ENCODE measurements at places on chromosomes 2 and 18.

- DNase-seq, result no peak
Measured at GRCh38 chr2:134504586-134505336, 214.0 kb downstream of the TMEM163 start.

DNA sequence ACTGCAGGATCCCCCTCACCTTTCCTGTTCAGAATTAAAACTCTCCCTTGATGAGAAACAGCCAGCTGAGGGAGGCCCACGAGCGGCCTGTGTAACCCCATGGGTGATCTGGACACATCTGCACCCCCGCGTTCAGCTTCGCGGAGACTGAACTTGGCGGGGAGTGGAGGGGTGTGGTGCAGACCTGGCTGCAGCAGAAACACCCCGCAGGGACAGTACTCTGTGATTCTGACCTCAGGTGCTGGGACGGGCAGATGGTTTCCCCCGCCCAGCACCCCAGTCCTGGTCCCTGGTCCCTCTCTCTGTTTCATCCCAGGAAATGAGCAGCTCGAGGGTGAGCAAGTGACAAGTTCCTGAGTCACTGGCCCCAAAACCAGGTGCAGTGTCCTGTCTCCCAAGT, 41.2 kb downstream of the GBX2 start:
- DNase-seq, result no peak

- DNase-seq, result no peak
Measured at GRCh38 chr2:113278742-113279139, at the start of gene PAX8. TSS of gene PAX8 (minus strand) at chr2:113278921. CDS start at chr2:113278394, 527 bp downstream.

DNA sequence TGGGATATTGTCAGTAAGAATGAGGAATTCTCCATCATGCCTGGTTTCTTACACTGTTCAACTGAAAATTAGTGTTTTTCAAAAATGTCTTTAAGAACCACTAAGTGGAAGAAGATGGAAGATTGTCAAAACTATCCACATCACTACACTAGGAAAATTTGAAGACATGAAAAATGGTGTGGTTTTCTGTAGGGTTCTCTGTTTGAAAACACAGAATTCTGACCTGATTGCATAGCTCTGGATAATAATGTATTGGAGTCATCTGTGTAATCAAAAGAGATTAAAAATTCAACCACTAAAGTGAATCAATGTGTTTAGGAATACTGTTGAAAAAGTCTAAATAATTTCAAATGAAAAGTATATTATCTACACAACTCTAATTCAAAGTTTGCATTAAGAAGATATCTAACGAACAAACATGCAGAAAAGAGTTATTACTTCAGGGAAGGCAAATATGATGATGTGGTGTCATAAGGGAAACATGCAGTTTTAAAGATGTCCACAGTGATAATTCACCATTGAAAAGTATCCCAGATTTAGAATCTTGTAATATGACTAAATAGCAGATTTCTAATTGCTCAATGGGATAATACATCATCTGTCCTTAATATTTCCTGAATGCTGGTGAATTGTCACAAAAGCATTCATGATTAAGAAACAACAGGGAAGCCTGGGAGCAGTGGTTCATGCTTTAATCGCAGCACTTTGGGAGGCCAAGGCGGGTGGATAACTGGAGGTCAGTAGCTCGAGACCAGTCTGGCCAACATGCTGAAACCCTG, 116.9 kb downstream of the ERBB4 start:
- DNase-seq, result no peak

DNA sequence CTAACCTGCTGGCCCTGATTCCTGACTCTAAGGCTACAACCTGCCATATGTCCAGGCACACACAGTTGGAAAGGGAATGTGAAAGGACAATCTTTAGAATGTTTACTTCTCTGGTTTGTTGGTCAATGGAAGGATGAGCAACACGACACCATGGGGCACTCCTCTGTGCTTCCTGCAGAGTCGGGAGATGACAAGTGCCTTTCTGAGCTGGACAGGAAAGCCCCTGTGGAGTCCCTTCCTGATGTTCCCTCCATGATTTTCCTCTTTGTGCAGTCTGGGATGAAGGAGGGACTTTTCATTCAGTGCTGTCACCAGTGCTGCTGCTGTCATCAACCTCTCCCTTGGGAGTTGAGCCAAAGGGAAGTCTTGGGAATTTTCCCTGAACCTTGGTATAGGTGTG, 22.6 kb upstream of the SERPINB7 start:
- no peak for DNase-seq

DNA sequence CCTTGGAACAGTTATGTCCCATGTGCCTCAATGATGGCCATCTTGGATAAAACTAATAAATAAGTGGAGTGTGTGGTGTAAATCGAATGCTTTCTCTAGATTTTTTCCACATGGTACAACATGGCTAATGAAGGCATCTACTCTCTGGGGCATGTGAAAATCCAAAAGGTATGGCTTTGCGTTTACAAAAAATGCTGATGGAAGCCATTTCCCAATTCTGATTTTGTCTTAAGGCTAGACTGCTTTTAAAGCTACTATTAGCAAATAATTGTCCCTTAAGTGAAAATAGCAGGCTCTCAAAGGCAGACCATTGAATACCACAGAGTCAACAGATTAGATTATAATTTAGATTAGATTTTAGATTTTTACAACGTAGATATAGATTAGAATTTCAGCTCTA, 183.7 kb downstream of the LRRTM1 start:
- no peak for DNase-seq

GRCh38 chr2:180705122-180705521, 275.3 kb upstream of the UBE2E3 start:
- no peak for DNase-seq

DNA sequence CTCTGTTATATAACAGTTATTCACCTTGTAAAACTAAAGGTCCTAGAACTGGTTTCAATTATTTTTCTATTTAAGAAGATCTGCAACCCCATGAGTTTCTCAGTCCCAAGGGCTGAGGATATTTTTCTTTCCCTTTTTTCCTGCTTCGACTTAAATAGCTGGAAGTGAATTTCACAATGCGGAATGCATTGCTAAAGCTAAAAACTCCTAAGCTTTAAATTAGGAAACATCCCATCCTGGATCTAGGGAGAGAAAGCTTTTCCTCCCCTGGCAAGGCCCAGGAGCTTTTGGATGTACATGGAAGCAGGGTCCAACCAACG, 1.4 kb downstream of the RFX8 start:
- DNase-seq, result no peak

DNA sequence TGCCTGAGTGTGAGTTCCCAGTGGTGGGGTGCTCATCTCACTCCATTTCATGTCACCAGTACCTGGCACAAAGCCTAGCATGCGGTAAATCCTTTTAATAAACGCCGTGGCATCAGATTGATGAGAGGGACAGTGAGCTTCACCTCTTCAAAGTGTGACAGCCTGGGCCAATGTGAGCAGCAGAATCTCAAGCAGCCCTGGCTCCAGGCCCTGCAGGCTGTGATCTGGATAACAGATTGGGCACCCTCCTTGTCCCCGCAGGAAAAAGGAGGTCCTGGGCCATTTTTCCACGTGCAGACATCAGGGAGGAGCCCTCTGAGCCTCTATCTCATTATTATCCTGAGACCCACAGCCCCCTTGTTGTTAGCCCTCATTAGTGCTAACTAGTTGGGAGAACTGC, 34.8 kb downstream of the TET3 start:
- DNase-seq, result no peak

GRCh38 chr18:49704334-49704733, 109.0 kb downstream of the ACAA2 start:
- no peak for DNase-seq

DNA sequence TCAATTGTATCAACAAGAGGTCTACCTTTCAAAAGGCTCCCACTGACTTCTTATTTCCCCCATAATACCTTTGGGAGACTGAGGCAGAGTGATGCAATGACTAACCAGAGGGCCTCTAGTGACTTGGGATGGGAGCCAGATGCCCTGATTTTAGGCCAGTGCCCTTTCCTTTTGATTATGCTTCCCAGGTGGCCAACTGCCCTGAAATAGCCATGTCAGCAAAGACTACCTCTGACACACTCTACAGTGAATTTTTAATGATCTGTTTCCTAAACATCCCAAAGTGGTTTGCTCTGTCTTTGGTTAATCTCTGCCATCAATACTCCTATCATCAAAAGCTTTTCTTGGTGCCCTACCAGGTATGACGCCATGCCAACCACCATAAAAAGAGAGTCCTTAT, 65.9 kb upstream of the ZFP36L2 start:
- DNase-seq, result no peak

GRCh38 chr2:23680951-23681350, 246.0 kb downstream of the ATAD2B start:
- no peak for DNase-seq

All from H1 (cell line).